Ovary (tissue), 10 donors: ENCODE measurements at places on chromosomes 16 and 17. TPM values are rescaled to one million over a fixed set of nuclear protein-coding genes. Genes with fewer than 3 reads are reported as not detected.

The ENPP7 gene
- not detected for total RNA-seq

DNA sequence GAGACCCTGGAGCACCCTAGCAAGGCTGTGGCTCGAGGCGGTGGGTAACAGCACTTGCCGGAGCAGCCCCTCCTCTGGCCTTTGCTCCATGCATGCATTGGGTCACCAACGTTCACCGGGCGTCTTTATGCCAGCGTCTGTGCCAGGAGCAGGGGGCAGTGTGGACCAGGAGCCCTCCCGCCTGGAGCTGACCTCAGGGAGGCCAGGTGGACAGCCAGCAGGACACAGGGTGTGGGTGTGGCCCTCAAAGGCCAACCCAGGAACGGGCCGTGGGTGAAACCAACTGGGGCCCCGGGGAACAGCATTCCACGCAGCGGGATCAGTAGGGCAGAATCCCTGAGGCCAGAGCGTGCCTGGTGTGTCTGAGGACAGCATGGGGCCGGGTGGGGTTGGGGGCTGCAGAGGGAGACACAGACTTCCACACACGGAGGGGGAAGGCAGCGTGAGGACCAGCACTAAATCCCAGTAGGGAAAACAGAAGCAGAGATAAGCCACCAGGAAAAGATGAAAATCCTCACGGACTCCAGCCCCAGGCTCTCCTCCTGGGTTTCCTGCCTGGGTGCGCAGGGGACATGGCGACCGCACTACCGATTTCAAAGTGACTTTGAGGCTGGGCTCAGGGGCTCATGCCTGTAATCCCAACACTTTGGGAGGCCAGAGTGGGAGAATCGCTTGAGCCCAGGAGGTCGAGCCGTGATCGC lies 2.9 kb upstream of the CD7 start:
- no peak overlapping the region for H3K27ac ChIP-seq
- H3K4me1 ChIP-seq: peaks cover 3% of the 10 kb centered on the region
- H3K36me3 ChIP-seq: no peaks in the 10 kb centered on the region
- no peak overlapping the region for H3K4me3 ChIP-seq
- H3K27me3 ChIP-seq: no peaks in the 10 kb centered on the region
- DNase-seq: no peak

DNA sequence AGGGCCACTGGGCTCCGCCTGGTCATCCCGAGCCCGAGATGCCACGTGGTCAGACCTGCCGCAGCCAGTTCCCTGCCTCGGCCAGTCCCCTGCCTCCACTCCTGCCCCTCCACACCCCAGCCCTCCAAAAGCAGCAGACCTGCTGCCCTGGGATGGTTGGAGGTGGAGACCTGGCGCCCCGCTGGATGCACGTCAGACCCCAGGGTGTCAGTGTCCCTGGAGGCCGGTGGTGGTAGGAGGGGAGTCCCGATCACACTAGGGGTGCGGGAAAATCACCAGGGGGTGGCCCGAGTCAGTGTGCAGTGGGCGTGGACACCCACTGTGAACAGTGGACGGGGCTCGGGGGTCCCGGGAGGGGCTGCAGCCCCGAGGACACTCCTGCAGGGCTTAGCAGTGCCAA lies 26.9 kb downstream of the TPSG1 start:
- peaks cover 2% of the 10 kb centered on the region for H3K4me1 ChIP-seq
- no peaks in the 10 kb centered on the region for H3K27me3 ChIP-seq
- H3K4me3 ChIP-seq: no peak overlapping the region
- H3K27ac ChIP-seq: no peak overlapping the region

DNA sequence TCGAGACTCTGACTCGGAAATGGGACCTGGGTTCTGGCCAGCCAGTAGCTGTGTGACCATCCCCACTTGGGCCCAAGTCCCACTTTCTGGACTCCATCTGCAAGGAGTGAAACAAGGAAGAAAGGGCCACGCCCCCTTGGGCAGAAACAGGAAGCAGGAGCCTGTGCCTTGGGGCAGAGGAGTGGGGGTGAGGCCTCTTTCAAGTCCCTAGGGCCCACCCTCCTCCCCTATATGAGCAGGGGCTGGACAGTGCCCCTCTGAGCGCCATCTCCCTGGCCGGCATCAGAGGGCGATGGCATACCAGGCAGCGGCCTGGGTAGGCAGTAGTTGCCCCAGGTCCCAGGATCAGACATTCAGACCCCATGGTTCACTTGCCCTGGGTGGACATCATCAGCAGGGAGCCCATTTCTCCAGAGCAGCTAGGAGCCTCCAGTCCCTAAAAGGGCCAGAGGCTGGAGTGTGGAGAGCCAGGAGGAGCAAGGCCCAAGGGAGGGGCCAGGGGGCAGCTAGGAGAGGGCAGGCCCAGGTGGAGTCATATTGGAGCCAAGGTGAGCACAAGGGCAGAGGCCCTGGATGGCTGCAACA lies 7.1 kb downstream of the BCAR1 start:
- no peak for DNase-seq
- H3K27ac ChIP-seq: peak overlapping the region; percentile 89
- no peaks in the 10 kb centered on the region for H3K36me3 ChIP-seq
- no peak overlapping the region for H3K4me3 ChIP-seq

GRCh38 chr17:65688307-65688706 lies 126.9 kb upstream of the AXIN2 start:
- no peak overlapping the region for H3K4me3 ChIP-seq
- no peak for DNase-seq
- no peaks in the 10 kb centered on the region for H3K4me1 ChIP-seq
- no peaks in the 10 kb centered on the region for H3K36me3 ChIP-seq
- no peaks in the 10 kb centered on the region for H3K27me3 ChIP-seq

The CX3CL1 gene
- total RNA-seq: 3.2 TPM

The EXOC3L1 gene
- 16.7 TPM for total RNA-seq

DNA sequence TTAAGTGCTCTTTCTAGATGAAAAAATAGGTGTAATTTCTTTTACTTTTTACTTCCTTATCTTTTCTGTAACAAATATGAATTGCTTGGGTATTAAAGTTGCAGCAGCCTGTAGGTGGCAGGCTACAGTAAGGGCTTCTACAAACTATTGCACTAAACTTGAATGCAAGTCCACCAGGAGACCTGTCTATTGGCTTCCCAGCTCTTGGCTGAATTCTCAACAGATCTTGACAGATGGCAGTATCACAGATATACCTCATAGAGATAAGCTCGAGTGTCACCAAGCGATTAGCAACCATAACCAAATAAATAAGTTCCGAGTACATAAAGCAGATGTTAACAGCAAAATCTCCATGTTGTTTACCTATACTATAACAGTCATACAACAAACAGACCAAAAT lies 5.9 kb downstream of the BBS2 start:
- H3K27me3 ChIP-seq: no peaks in the 10 kb centered on the region
- no peak overlapping the region for H3K27ac ChIP-seq
- no peaks in the 10 kb centered on the region for H3K36me3 ChIP-seq
- peaks cover 11% of the 10 kb centered on the region for H3K4me1 ChIP-seq
- no peak for DNase-seq
- no peak overlapping the region for H3K4me3 ChIP-seq

DNA sequence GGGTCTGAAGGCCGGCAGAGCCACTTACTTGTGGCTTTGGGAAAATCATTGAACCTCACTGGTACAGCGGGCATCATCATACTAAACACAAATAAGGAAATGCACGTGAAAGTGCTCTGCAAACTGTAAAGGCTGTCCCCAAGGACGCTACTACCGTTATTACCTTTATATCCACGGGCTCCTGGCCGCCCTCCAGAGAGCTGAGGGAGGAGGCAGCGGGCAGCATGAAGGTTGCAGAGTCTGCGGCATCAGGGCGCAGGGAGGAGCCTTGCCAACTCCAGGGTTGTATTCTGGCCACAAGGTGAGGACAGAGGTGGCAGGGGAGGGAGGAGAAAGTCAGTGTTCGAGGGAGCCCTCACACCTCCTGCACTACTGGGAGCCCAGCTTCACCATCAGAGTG lies 68.3 kb upstream of the GCSH start:
- no peak overlapping the region for H3K4me3 ChIP-seq
- H3K4me1 ChIP-seq: no peaks in the 10 kb centered on the region
- no peak overlapping the region for H3K27ac ChIP-seq
- H3K27me3 ChIP-seq: no peaks in the 10 kb centered on the region
